ENCODE measurements at places on chromosomes 6 and 20.

- DNase-seq, result no peak
Observed at GRCh38 chr6:133340557-133340956, 99.4 kb downstream of the EYA4 start.

DNA sequence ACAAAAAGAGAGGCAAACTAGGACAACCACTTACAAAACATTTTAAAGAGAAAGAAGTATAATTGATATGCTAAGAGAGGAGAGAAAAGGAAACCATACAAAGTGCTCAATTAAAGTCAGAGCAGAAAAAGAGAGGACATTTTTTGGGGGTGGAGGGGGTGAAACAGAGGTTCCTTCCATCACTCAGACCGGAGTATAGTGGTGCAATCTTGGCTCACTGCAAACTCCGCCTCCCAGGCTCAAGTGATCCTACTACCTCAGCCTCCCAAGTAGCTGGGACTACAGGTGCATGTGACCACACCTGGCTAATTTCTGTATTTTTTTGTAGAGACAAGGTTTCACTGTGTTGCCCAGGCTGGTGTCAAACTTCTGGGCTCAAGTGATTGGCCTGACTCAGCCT is 9.4 kb downstream of the WASF1 start:
- DNase-seq, result no peak

DNA sequence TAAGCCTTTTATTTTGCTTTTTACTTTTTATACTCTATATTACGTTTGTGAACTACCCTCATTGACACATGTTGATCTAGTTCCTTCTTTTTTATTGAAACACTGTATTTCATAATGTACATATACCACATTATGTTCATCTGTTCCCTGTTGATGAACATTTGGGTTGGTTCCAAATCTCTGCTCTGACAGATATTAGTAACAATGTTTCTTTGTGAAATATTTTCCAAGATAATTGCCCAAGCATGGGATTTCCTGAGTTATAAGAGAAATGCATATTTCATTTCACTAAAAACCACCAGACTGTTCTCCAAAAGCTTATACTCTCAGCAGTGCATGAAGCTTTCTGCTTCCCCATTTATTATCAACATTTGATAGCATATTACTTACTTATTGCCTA is 44.2 kb upstream of the TNFRSF21 start:
- no peak for DNase-seq

- no peak for DNase-seq
Observed at GRCh38 chr6:20286968-20287565, 74.8 kb upstream of the MBOAT1 start.

DNA sequence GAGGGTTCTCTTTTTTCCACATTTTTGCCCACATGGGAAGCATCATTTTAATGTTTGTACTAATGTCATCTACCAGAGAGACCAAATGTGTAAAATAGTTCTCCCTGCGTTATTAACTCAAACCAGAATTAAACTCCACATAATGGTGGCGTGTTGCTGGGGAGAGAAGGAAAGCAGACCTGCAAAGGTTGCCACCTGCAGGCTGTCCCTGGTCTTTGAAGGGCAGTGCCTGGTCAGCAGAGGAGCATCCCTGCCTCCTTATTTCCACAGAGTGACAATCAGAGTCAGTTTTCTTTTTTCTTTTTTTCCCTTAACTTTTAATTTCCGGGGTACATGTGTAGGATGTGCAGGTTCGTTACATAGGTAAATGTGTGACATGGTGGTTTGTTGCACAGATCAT is 214.5 kb downstream of the TBX18 start:
- DNase-seq, result no peak

DNA sequence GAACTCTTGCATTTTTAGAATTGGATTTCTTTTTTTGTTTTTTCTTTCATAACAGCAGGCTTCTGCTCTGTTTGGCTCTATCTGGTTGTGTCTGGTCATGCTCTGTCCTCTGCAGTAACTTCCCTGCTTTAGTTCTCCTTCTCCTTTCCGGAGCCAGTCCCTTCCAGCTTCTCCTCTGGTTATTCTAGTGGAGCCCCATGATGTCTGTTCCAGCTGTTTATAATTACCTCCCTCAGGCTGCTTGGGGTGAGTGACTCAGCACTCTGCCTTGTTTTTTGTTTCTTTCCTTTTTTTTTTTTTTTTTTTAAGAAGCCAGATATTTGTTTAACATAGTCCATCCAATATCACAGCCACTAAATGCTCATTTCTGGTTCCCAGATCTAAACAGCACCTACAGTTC is 409.6 kb downstream of the MAFB start:
- peak; percentile 39 for DNase-seq

GRCh38 chr6:75524322-75524972 is 30.8 kb upstream of the FILIP1 start:
- DNase-seq, result no peak

DNA sequence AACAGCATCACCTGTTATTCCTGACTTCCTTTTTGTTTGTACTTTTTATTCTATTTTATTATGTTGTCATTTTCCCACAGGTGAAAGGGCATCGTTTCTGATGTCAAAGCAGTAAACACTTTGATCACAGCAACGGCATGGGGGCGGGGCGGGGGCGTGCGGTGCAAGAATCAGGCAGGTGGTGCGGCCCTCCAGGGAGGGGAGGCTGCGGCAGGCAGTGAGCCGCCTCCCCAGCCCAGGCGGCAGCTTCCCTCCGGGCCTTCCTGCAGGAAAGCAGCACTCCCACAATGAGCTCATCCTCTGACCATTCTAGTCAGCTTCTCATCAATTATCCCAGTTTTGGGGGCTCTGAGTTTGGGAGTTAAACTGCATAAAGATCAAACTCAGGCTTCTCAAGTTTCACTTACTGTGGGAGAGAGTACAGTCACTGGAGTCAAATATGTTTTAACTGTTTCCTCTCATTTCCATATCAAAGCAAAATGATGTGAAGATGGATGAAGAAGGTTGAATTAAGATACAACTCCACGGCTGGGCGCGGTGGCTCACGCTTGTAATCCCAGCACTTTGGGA is 608.4 kb upstream of the AGPAT4 start:
- DNase-seq, result no peak

GRCh38 chr6:16414205-16414604 is 175.8 kb downstream of the GMPR start:
- no peak for DNase-seq

GRCh38 chr6:15129887-15130286 is 116.0 kb upstream of the JARID2 start:
- no peak for DNase-seq

- DNase-seq, result no peak
Observed at GRCh38 chr6:131736003-131736596, 25.3 kb upstream of the CTAGE9 start.

All from NT2/D1 (cell line).